ENCODE measurements at places on chromosomes 1 and 21. TPM values are rescaled to one million over a fixed set of nuclear protein-coding genes. Genes with fewer than 3 reads are reported as not detected.

DNA sequence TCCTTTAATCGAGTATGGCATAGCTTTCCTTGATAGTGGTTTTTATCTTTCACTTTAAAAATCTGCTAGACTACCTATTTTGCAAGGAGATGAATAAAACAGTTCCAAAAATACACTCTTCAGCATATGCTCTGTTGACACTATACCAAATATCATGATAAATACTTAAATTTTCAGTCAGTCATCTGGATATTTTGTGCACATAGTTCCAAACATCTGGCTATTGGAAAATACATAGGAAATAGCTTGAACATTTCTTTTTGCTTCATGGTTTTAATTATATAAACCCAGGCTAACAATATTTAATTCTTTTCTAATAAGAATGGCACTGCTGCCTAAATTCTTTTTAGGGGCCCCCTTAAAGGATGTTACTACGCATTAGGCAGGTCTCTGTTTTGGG lies 342.1 kb downstream of the NEGR1 start:
- no peak for DNase-seq

GRCh38 chr1:193542690-193543089 lies 356.3 kb upstream of the B3GALT2 start:
- no peak for DNase-seq

DNA sequence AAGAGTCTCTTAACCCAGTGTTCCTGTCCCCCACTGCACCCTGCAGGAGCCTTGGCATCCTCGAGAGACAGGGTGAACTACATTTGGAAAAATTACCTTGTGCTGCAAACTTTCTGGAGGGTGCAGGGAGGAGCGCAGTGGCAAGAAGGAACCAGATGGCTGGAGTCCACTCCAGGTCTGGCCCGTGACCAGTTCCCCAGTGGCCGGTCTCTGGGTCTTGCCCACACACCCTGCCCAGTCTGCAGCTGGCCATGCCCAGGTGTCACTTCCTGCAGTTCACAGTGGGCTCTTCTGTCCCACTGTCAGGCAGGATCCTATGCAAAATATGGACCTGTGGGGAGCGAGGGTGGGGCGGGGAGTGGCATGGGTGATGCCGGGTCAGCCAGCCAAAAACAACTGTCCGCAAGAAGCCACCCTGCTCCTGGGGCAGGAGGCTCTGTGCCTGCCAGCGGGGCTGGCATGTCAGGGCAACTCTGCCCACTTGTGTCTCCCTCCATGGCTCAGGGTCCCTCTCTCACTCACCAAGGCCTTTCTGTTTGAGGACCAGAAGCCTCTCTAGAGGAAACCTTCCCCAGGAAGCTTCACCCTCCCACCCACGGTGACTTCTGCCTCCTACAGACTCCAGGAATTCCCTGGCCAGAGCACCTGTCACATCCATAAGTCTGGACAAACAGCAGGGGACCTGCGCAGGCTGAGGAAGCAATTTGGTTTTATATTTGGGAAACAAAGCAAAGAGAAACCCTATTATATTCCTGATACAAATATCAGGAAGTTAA lies 55.6 kb downstream of the KIF21B start:
- DNase-seq, result no peak

DNA sequence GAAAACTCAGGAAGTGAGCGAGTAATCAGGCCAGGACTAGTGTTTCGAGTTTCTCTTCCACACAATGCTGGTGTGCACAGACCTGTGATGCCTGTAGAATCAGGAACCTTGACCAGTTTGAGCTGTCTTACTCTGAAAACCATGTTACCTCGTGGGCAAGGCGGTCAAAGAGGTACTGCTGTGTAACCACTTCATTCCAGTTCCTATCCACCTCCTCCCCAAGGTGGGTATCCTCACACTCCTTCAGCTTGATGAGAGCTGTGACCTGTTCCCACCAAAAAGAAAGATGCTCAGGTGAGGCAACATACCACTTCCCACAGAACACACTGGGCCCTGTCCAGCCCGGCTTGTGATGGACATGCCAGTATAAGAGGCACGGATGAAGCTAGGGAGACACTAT lies 88.1 kb downstream of the NRDC start:
- DNase-seq, result no peak

GRCh38 chr1:210231846-210232510 lies 618 bp upstream of the SERTAD4 start:
- no peak for DNase-seq

DNA sequence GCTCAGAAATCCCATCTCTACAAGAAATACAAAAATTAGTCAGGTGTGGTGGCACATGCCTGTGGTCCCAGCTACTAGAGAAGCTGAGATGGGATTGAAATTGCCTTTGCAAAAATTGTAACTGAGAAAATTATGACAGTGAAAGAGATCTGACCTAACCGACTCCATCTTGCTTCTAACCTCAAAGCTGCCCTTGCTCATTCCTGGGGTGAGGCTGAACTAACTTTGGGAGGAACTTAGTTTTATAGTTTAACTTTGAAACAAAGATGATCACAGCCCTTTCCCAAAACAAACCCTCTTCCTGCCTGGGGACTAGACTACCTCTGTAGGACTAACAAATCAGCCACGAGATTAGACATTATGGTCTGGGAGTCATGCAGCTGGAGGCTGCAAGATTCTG lies 33.8 kb upstream of the ERO1B start:
- no peak for DNase-seq

GRCh38 chr1:204896023-204896422 lies 25.4 kb downstream of the NFASC start:
- no peak for DNase-seq

GRCh38 chr1:207644166-207644851 lies 624 bp upstream of the CR1L start:
- no peak for DNase-seq

GRCh38 chr1:22627331-22627730 lies 9.1 kb upstream of the C1QA start:
- DNase-seq, result no peak

- DNase-seq, result no peak
These were observed 3.5 kb upstream of the CLDN19 start for GRCh38 chr1:42743317-42744147.

DNA sequence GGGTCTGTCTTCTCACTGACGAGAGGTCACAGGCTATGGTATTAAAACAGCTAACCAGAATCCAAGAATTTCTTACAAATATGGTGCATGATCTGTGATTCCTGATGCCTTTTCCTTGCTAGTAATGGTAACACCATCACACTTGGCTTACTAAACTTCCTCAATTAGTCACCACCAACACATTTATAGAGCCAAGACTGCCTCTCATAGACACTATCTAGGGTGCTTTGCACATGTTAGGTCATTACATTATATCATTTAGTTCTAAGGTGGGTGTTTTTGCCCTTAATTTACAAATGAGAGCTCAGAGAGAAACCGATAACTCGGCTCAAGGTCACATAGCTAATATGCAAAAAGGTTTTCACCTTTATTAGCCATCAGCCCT lies 8.7 kb downstream of the KIF21B start:
- no peak for DNase-seq

DNA sequence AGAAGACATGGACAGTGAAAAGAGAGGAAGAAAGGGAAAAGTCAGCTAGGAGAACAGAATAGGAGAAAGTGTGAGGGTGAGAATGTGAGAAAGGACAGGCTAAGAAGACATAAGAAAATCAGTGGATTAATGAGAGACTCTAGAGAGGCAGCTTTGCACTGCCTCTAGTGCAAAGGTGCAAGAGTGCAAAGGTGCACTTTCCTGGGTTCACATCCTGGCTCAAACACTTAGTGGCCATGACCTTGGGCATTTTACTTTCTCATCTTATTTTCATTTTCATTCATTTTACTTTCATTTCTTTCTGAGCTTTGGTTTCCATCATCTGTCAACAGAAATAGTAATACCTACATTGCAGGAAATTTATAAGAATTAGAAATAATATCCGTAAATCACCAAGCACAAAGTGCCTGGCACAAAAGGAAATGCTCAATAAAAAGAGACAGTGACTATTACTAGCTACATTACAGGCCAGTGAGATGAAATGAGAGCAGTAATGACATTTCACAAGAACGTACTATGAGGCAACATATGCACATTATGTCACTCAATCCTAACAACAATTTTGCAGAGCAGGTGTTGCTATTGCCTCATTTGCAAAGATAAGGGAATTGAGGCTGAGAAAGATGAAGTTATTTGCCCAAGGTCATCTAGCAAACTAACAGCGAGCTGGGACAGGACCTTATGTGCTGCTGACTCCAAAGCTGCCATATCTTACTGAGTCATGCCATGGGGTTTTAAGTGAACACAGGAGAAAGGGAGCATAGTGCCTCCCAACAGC lies 107.0 kb upstream of the TLR5 start:
- DNase-seq, result no peak

- peak; percentile 65 for DNase-seq
These were observed 218.0 kb upstream of the GALNT2 start for GRCh38 chr1:229848752-229849677.

- no peak for DNase-seq
These were observed 1.4 kb upstream of the ANKRD13C start for GRCh38 chr1:70355920-70356319.

DNA sequence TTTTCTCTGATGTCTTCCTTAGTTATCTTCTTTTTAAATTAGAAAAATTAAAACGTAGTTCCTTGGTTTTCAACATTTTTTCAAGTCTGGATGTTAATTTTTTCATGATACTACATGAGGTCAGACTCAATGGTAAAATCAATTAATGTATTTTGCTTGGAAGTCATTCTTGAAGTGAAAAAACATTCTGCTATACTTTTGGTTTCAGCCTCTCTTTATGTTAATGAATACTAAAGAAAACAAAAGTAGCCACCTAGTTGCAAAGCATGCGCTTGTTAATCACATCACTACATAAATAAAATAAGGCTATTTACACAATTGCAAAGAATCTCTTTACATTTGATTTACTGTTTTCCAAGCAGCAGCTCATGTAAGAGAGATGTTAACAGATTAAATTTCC lies 170.4 kb downstream of the LIPI start:
- DNase-seq, result no peak

- peak; percentile 42 for DNase-seq
These were observed 16.5 kb downstream of the ZNF697 start for GRCh38 chr1:119631433-119632102.

- no peak for DNase-seq
These were observed 77.2 kb downstream of the POFUT2 start for GRCh38 chr21:45210461-45210983.

DNA sequence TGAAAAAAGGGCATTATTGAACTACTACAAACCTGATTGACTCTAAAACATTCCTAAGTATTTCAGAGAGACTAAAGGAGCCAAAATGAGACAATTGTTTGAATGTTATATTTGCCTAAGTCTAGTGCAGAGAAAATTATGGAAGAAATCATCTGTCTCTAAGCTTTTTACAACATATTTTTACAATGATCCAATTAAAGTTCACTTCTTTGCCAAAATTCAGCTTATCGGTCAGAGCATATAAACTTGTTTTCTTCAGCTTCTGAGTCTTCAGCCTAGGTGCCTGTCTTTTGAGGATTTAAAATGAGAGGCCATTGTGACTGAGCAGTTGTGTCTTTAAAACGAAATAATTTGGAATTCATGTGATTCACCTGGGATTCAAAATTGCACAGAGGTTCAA lies 181.2 kb upstream of the SGIP1 start:
- no peak for DNase-seq

DNA sequence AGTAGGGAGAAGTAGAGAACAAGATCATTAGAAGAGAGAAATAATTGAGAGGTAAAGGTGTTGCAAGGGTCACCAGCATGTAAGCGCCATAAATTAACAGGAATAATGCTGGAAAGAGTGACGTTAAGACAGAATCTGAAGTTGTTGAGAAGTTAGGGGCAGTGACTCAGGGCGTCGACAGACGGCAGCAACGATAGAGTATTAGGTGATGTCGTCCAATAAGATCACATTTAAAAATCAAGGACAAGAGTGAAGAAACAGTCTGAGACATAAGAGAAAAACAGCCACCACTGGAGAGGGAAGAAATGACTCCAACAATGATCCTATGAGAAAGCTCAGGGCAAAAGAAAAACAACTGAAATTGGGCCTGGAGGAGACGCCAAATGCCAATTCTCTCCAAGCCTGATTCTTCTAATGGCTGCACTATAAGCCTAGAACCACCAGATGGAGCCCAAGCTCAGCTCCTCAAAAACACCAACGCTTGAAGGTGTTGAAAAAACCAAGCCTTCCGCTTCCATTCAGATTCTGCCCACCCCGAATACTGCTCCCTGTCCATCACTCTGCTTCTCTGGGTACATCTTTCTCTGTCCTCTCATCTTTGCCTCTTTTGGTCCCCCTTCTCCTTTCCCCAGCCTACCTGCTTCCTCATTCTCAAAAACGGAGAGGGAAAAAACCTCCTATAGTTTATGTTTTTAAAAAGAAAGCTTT lies 70.0 kb downstream of the LUZP1 start:
- peak; percentile 79 for DNase-seq

DNA sequence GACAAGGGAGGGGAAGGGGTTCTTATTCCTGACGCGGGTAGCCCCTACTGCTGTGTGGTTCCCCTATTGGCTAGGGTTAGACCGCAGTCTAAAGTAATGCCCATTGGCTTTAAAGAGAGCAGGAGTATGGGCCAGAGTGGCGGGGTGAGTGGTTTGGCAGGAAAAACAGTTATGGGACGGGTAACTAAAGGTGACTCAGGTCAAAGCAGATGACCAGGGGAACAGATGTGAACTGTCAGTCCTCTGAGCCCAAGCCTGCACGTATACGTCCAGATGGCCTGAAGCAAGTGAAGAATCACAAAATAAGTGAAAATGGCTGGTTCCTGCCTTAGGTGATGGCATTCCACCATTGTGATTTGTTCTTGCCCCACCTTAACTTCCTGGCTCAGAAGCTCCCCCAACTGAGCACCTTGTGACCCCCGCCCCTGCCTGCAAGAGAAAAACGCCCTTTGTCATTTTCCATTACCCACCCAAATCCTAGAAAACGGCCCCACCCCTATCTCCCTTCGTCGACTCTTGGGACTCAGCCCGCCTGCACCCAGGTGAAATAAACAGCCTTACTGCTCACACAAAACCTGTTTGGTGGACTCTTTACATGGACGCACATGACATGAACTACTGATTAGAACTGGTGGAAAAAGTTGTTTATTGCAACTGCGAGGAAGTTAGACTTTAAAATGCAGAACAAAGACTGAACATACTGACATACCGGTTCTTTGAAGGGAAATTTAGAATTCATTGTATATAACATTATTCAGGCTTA lies 758 bp upstream of the ATAD3B start:
- DNase-seq, result peak; percentile 56

GRCh38 chr21:25647647-25648046 lies 8.6 kb downstream of the JAM2 start:
- no peak for DNase-seq

The RAB3B gene
- total RNA-seq, result 4.5 TPM

The OR2L8 gene
- not detected for total RNA-seq

The APH1A gene
- 211 TPM for total RNA-seq

The COL24A1 gene
- total RNA-seq, result 0.17 TPM

The CELA2B gene
- total RNA-seq, result not detected

The ETV3L gene
- not detected for total RNA-seq

The SCP2 gene
- 106 TPM for total RNA-seq

The GJA5 gene
- 2.0 TPM for total RNA-seq

The HSD11B1 gene
- total RNA-seq, result not detected

The FCRL6 gene
- total RNA-seq, result not detected

Measured in PC-3 (cell line).